ENCODE measurements at places on chromosomes 3 and 15.

DNA sequence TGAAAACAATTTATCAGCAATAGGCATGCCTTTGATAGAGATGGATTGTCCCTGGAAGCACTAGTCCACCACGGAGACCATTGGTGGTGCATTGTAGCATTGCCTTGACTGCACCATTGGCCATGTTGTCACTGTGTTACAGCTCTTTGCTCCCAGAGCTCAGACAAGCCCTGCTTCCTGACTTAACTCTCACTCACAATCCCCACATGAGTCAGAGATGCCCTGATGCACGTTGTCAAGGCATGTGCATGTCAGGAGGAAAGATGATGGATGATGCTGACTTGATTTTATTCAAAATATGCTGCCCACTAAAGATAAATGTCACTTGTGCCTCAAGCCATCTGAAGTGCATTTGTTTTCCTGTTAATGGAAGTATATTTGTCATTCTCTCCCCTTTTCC, 266.1 kb downstream of the ARRDC4 start:
- H3K36me3 ChIP-seq: no peaks in the 10 kb centered on the region
- no peaks in the 10 kb centered on the region for H3K27me3 ChIP-seq
- no peak overlapping the region for H3K4me3 ChIP-seq

DNA sequence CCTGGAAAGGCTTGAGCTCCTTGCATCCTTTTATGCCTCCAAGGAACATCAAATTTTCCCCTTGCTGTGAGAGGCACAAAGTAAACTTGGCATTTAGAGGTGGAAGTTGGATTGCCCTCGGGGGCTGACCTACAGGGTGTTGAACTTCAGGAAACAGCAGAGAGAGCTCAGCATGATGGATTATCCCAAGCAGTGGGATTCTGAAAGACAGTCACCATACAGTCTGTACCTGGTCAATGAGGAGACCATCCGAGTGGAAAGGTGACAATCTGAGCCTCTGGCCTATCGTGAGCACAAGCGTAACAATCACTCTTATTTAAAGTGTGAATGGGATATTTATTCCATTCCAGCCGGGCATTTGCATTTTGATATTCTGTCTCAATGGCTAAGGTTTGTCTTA, 105.6 kb upstream of the NECTIN3 start:
- DNase-seq: no peak
- no peaks in the 10 kb centered on the region for H3K27me3 ChIP-seq
- no peak overlapping the region for H3K4me3 ChIP-seq
- no peak overlapping the region for H3K27ac ChIP-seq

- H3K27me3 ChIP-seq: no peaks in the 10 kb centered on the region
- H3K4me1 ChIP-seq: no peaks in the 10 kb centered on the region
- no peak overlapping the region for H3K27ac ChIP-seq
- no peak for DNase-seq
Measured at GRCh38 chr15:27260523-27260922, 289.5 kb downstream of the GABRG3 start.

GRCh38 chr3:168582503-168582902, 486.8 kb upstream of the GOLIM4 start:
- H3K4me3 ChIP-seq: no peak overlapping the region
- DNase-seq: no peak
- no peaks in the 10 kb centered on the region for H3K4me1 ChIP-seq
- no peak overlapping the region for H3K27ac ChIP-seq

GRCh38 chr3:144344925-144345548, 373.4 kb downstream of the DIPK2A start:
- no peaks in the 10 kb centered on the region for H3K27me3 ChIP-seq
- H3K4me3 ChIP-seq: no peak overlapping the region
- H3K4me1 ChIP-seq: no peaks in the 10 kb centered on the region

- no peak for DNase-seq
- no peaks in the 10 kb centered on the region for H3K36me3 ChIP-seq
- no peak overlapping the region for H3K27ac ChIP-seq
- H3K4me3 ChIP-seq: no peak overlapping the region
Measured at GRCh38 chr15:29150515-29151483, 118.8 kb downstream of the NSMCE3 start.

DNA sequence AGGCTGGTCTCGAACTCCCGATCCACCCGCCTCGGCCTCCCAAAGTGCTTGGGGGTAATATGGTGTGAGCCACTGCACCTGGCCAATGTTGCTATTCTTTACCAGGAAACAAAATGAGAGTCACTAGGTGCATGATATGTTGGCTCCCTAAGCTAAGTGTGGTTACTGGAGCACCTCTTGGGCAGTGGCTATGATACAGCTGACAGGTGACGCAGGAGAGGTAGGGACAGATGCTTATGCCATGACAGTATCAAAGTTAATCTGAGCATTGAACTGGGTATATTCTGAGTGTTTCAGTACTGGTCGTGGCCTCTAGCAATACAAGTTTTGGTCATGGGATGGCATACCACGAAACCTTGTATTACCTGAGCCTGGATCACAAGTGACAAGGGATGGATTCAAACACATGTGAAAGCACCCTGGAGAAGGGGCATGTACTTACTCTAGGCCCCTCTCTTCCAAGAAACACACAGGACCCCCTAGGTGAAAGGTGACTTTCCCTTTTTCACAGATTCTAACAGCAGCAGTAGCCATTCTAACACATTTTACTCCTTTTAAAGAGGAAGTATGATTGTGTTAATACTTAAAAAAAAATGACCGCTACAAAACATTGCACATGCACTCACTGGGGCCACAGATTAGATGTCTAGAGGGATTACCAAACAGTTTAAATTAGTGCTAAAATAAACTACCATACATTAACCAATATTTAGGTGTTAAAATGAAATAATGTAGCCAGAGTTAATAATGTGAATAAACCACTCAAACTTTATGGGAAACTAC, 467.3 kb downstream of the SHQ1 start:
- H3K27me3 ChIP-seq: no peaks in the 10 kb centered on the region
- H3K36me3 ChIP-seq: peaks cover 6% of the 10 kb centered on the region
- H3K4me3 ChIP-seq: no peak overlapping the region
- DNase-seq: peak; percentile 36
- H3K4me1 ChIP-seq: peaks cover 2% of the 10 kb centered on the region

DNA sequence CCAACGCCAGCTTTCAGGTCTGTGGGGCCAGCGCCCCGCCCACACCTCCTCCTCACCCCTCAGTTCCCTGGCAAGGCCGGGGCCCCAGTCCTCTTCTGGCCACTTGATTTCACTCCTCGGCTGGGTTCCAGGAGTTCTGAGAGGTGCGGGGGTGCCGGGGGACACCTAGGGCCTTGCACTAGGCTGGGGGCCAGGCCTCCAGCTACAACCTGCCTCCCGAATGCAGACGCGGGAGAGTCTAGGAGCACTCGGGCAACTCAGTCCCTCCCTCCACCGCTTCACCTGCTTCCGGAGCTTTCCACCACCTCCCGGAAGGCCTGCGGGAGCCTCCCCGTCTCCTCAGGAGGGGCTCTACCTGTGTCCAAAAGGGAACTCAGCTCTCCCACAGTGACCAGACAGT, 35.6 kb downstream of the TNK2 start:
- peaks cover 10% of the 10 kb centered on the region for H3K4me1 ChIP-seq
- H3K4me3 ChIP-seq: no peak overlapping the region
- no peak for DNase-seq
- H3K27me3 ChIP-seq: no peaks in the 10 kb centered on the region

DNA sequence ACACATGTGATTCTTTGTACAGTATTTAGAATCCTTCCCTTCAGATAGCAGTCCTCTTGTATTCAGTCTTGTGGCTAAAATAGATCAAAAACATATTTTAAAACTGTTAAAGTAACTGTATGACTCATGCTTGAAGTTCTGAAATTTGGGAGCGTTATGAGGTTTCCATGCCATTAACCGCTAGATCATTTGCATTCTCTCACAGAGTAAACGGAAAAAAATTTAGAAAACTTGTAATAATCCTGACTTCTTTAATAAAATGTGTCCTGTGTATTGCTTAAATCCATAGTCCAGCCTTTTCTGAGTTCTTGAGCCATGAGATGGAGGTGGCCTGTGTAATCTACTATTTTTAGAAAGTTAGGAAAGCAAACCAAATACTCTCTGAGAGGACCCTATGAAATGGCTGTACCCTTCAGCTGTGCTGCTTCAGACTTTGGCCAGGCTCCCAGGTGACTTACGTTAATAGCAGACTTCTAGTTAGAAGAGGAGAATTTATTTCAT, 33.8 kb downstream of the MBNL1 start:
- H3K4me3 ChIP-seq: no peak overlapping the region
- no peak for DNase-seq
- no peaks in the 10 kb centered on the region for H3K4me1 ChIP-seq
- H3K27ac ChIP-seq: no peak overlapping the region

DNA sequence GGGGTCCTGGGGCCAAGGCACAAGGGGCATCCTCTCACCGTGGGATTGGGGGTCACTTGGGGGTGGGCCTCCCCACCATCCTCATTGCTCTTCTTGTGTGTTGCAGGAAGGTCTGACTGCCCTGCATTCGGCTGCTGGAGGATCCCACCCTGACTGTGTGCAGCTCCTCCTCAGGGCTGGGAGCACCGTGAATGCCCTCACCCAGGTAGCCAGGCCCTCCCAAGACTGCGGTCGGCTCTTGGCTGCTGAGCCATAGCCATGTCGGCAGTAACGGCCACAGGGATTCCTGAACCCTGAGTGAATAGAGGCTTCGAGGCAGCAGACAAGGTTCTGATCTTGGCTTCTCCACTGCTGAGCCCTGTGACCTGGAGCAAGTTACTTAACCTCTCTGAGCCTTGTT, 19.7 kb downstream of the ANKDD1A start:
- H3K27me3 ChIP-seq: no peaks in the 10 kb centered on the region
- no peaks in the 10 kb centered on the region for H3K36me3 ChIP-seq
- H3K4me1 ChIP-seq: peaks cover 4% of the 10 kb centered on the region
- H3K27ac ChIP-seq: no peak overlapping the region
- DNase-seq: no peak

- no peak for DNase-seq
- H3K36me3 ChIP-seq: no peaks in the 10 kb centered on the region
- H3K27me3 ChIP-seq: no peaks in the 10 kb centered on the region
- H3K4me3 ChIP-seq: no peak overlapping the region
- H3K4me1 ChIP-seq: no peaks in the 10 kb centered on the region
Measured at GRCh38 chr3:148791920-148792319, 35.7 kb upstream of the CPB1 start.
